ENCODE measurements at places on chromosomes 1 and 21. TPM values are rescaled to one million over a fixed set of nuclear protein-coding genes. Genes with fewer than 3 reads are reported as not detected.

The RO60 gene
- 76.0 TPM for polyA plus RNA-seq

The PTGER3 gene
- polyA plus RNA-seq = not detected

The BSND gene
- not detected for polyA plus RNA-seq

The S1PR1 gene
- 126 TPM for polyA plus RNA-seq

The FASLG gene
- 0.63 TPM for polyA plus RNA-seq

The TSPEAR gene
- polyA plus RNA-seq = not detected

The TNFRSF9 gene
- not detected for polyA plus RNA-seq

The S100A7A gene
- polyA plus RNA-seq = not detected

The CRYBG2 gene
- 3.1 TPM for polyA plus RNA-seq

The BEST4 gene
- polyA plus RNA-seq = 0.94 TPM

The PTGFR gene
- not detected for polyA plus RNA-seq

The CCDC181 gene
- not detected for polyA plus RNA-seq

The SRRM1 gene
- polyA plus RNA-seq = 317 TPM
